ENCODE measurements at places on chromosomes 3 and 15.
A peak's percentile ranks its signal among the peaks of the same experiment; 100 is the strongest.

- peak; percentile 66 for DNase-seq
Measured at GRCh38 chr3:44198284-44199269, 43.1 kb upstream of the TOPAZ1 start.

GRCh38 chr3:109643590-109643989 lies 306.2 kb upstream of the DPPA4 start:
- DNase-seq = no peak

- DNase-seq = no peak
Measured at GRCh38 chr3:170044271-170044670, 6.5 kb downstream of the GPR160 start.

DNA sequence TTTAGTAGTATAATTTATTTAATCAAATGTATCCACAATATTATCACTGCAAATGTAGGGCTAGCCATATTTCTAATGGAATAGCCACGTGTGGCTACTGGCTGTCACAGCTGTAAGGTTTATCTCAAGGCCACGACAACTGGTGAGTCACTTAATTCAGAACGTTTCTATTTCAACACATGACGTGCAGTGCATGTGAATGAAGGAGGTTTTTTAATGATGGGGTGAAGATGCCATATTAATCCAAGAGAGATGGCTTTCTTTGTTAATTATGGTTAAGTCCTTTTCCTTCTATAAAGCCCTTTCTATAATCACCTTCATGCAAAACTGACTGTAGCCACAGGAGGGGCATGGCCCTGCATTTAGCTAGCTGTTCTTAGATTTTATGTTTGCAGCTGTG lies 212.0 kb downstream of the FEZF2 start:
- DNase-seq = no peak

DNA sequence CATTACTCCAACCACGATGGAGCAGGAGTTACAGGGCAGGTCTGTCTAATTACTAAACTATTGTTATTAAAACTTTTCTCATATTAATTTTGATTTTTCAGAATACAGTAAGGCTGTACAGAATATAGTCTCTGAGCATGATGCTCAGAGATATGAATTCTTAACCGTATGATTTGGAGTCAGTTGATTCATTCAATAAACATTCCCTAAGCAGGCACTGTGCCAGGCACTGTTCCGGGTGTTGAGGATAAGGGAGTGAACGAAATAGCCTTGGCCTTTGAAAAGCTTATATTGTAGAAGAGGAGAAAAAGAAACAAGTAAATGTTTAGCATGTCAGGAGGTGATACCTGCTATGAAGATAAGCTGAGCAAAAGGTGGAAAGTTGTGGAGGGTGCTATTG lies 187.3 kb downstream of the KCNAB1 start:
- no peak for DNase-seq

- no peak for DNase-seq
Measured at GRCh38 chr3:42077785-42078184, 13.4 kb upstream of the TRAK1 start.

GRCh38 chr3:42198709-42199108 lies 67.3 kb downstream of the CCK start:
- no peak for DNase-seq

- no peak for DNase-seq
Measured at GRCh38 chr3:147807776-147808175, 398.6 kb downstream of the ZIC1 start.

DNA sequence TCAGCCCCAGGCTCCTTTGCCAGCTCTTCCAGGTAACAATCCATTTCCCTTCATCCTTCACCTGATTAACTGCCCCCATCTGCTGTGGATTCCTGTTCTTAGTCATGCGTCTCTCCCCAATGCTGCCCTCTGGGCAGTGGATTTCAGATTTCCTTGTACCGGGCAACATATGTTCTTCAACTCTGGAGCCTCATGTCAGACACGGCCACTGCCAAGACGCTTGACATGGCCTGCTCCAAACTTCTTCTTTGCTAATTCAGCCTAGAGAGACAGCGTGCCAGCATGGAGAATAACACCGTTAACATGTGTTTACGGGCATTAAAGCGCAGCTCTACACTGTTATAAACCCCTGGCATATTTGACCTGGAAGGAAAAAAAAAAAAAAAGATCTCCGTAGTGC lies 1035.1 kb upstream of the NR2F2 start:
- DNase-seq = no peak

- DNase-seq = no peak
Measured at GRCh38 chr15:98012354-98012753, 51.9 kb downstream of the ARRDC4 start.

DNA sequence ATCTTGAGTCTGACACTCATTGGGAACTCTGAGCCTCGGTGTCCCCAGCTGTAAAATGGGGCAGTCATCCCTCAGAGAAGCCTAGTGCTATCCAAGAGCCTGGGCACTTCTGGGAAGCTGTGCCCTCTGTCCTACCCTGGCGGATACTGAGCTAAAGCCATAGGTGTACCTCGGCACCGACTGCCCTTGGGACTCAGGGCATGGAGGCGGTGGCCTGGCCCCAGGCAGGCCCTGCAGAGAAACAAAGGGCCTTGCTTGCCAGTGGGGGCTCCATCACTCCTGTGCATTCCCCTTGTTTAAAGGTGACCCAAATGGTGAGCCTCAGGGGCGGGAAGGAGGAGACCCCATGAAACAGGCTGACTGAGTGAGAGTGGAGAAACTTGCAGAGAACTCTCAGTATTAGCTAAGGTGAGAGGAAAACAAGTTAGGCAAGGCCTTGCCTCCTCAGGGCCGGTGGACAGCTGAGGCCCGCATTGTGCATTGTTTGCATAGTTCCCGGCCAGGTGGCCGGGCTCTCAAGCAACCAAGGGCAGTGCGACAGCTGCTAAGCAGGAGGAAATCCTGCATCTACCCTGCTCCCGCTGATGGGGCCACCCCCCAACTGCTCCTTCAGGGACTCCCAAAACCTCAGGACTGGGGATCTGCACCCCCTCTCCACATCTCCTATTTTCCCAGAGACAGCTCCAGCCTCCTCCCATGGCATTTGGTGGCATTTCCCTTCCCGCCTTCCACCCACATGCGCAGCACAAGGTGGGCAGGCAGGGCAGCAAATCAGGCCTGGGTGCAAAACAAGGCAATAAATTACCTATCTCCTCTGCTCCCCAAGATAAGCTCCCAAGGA lies 4.3 kb downstream of the PFKFB4 start:
- no peak for DNase-seq

- no peak for DNase-seq
Measured at GRCh38 chr3:188568736-188569135, 414.8 kb downstream of the LPP start.

DNA sequence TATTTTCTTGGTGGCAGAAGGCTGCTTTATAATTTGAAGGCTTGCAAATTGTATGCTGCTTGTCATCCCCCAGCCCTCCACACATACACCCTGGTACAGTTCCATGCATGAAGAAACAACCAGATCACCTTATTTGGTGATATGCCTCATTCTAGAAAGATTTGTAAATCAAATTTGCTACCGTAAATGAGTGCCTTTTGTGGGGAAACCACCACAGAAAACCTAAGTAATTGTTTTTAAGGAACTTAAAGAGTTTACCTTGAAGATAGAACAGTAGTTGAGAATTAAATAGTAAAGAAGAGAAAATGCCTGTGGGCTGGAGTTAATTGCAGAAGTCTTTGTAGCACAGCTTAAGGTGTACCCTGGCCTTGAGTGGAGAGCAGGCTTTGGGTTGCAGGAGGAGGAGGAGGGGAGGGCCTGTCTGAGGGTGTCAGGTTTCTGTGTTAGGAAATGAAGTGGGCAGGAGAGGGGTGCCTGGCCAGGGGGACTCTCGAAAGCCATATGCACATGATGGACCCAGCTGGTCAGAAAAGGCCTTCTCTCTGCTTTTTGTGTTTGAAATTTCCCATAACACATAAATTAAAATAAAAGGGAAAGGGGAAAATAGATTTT lies 6.9 kb downstream of the NIPA2 start:
- no peak for DNase-seq

- DNase-seq = no peak
Measured at GRCh38 chr3:172397716-172398405, 50.4 kb downstream of the GHSR start.

DNA sequence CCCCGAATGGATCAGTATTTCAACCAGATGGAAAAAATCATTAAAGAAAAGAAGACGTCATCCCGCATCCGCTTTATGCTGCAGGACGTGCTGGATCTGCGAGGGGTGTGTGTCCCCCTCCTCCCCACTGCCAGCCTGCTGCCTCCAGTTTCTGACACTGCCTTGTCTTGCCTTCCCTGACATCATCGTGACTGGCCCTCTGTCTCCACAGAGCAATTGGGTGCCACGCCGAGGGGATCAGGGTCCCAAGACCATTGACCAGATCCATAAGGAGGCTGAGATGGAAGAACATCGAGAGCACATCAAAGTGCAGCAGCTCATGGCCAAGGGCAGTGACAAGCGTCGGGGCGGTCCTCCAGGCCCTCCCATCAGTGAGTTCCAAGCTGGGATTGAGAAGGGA lies 10.9 kb downstream of the EIF4G1 start:
- DNase-seq = no peak

- DNase-seq = no peak
Measured at GRCh38 chr3:166052440-166052839, 215.2 kb upstream of the BCHE start.

GRCh38 chr3:172210355-172210754 lies 171.0 kb downstream of the FNDC3B start:
- no peak for DNase-seq

GRCh38 chr3:156847752-156848448 lies 21.7 kb downstream of the LEKR1 start:
- no peak for DNase-seq

DNA sequence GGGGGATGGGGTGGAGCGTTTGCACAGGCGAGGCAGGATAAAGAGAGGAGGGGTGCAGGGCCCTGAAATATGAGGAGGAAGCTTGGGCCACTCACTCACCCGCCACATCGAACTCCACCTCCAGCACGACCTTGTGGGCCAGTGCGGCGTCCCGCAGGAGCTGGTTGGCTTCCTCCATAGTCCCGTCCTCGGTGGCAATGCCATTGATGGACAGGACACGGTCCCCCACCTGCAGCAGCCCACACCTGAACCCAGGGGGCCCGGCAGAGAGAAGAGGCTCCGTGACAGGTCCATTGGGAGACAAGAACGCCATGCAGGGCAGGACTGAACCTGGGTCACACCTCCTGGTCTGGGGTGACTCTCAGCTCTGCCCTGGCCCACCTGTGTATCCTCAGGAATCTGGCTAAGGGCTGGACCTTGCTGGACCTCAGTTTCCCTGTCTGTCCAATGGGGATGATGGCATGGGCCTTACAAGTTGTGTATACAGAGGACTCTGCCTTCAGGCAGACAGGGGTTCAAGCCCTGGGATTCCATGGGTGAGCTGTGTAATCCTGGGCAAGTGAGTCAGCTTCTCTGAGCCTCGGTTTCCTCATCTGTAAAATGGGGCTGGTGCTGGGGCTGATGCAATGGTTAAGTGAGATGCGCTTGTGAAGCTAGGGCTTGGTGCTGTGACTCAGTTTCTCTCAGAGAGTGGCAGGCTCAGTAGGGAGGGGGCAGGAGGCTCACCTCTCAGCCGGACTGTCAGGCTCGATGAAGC lies 26.4 kb downstream of the GRIP2 start:
- DNase-seq = no peak

DNA sequence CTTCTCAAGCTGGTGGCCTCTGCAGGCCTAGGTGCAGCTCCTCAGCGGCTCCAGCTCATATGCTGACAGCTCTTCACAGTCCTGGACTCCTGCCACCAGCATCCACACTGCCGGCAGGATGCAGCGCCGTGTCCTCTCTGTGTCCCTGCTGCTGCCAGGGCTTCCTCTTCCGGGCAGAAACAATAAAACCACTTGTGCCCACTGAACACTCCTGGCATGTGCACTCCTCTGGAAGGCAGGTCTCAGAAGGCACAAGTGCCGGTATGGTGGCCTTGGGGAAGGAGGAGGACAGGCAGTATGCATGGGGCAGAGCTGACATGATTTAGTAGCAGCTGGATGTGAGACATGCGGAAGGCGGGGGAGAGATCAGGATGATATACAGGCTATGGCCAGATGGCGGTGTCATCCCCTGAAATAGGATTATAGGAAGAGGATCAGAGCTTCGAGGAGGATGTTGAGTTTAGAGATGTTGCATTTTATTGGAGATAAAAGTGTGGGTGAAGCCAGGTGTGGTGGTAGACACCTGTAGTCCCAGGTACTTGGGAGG lies 7.5 kb upstream of the MAN2A2 start:
- DNase-seq = no peak

DNA sequence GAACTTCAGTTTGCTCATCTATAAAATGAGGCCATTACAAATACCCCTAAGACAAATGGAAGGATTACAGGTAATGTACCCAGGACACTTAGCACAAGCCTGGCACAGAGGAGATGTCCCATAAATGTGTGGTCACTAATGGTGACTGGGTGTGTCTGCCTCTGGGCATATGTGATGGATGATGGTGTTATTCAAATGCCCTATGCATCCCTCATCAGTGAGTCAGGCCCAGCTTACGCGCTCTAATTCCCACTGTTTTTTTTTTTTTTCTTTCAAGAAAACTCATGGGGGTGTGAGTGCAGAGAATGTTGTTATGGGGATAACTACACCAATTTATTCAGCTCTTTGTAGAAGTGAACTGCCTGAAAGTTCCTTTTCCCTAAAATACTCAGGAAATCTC lies 23.6 kb upstream of the KIF23 start:
- DNase-seq = no peak

- no peak for DNase-seq
Measured at GRCh38 chr3:56885453-56885852, 83.7 kb upstream of the ARHGEF3 start.

DNA sequence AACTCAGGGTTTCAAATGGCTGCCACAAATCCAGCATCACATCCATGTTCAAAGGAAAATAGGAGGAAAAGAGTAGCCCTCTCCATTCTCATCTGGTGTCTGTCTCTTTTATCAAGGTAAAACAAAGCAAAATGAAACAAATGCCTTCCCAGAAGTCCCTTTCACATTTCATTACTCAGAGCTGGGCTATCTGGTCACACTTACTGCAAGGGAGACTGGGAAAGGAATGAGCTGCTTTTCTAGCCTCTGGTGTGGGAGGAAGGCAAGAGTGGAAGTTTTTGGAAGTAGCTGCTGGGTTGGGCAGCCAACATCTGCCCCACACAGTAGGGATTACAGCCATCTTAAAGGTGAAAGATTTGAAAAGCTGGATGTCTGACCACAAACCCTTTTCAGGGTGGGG lies 51.8 kb downstream of the KLF15 start:
- DNase-seq = no peak

GRCh38 chr3:43259626-43260025 lies 26.7 kb upstream of the SNRK start:
- DNase-seq = no peak

- no peak for DNase-seq
Measured at GRCh38 chr15:45573961-45574629, 13.1 kb upstream of the BLOC1S6 start.

DNA sequence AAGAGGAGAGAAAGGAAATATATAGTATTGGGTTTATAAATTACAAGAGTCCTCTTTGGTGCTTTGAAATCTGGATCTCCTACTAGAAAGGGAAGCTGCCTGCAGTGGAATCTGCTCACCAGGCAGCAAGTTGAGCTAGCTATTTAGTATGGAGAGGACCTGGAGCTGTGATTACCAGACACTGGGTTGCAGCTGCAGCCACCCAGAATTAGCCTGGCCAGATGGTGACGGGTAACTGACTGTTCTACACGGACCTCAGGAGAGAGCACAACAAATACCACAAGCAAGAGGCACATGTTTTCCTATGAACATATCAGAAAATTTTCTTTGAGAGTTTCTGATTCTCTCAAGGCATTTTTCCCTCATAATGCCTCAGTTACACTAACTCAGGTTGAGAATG lies 46.5 kb downstream of the SYNPR start:
- no peak for DNase-seq

GRCh38 chr15:74616996-74617395 lies 1.4 kb downstream of the CLK3 start:
- DNase-seq = no peak
